Muscle of back (tissue), 13 donors: ENCODE measurements at places on chromosomes 11 and 22.

GRCh38 chr22:43698403-43698802 is 113.7 kb downstream of the EFCAB6 start:
- DNase-seq: no peak

DNA sequence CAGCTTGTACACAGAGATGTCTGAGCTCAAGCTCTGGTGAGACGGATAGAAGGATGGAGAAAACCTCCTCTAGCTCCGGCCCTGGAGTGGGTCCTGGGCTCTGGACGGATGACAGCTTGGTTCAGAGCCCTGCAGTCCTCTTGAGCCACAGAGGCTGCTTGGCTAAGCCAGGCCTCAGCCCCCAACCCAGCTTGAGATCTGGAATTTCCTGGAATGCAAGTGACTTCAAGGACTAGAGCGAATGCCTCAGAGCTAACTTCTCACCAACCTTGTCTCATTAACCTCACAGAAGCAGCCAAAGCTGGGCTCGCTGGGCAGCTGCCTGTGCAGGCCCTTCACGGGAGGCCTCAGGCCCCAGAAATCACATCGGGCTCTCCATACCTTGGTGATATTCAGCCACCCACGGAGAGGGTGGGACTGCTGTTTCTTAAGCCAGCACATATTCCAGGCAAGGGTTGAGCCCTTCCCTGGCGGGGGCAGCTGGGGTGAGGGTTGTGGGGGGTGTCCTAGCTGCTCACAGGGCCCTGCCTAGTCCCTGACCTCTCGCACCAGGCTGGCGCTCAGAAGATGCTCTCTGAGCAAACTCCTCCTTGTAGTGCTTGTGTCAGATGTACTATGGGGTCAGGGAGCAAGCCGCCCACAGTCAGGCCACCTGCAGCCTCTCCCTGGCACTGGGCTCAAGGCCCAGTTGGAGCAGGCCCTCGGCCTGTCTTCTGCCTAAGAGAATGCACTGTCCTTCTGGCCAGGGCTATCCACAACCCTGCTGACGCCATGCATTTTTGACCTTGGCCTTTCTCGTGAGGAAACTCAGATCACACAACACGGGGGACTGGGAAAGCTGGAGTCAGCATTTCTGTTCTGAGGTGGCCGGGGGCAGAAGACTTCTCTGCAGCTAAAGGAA is 73.6 kb upstream of the TTLL12 start:
- DNase-seq: no peak

- DNase-seq: no peak
Measured at GRCh38 chr22:22403306-22403705, 105.2 kb downstream of the ZNF280B start.

GRCh38 chr11:37946155-37946766 is 1348.2 kb upstream of the RAG2 start:
- peak; percentile 8 for DNase-seq

GRCh38 chr11:119223856-119224255 is 17.7 kb downstream of the CBL start:
- DNase-seq: no peak

DNA sequence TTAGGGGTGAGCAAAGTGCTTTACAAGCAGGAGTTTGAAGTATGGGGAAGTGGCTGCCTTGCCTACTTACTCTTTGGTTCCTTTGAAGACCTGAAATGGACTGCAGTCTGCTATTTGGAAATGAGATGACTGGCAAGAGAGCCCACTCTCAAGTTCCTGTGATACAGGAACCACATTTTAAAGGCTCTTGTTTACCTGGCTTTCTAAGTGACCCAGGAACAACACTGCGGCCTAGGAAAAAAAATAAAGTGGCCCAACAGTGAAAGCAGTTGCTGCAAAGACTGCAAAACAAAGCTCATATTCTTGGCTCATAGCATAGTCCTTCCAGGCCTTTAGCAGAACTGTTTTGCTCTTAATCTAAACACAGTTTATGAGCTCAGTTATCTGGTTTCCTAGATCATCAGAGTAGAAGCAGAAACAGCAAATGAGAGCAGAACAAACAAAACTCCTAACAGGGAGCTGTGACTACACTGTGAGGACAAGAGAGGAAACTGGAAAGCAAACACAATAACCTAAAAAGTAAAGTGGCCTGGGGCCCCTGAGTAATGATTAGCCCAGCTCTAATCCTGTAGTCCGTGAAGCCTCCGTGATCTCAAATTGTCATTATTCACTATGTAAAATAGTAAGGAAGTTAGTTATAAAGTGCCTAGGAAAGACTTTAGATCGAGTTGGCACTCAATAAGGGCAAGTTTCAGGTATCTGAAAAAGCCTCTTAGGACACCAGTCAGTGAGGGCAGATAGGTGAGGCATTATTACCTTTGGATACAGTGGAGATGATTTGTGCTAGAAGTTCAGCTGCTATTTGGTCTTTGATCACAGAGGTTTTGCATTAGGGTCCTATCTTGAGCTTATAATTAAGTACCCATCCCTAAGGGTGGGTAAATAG is 11.5 kb downstream of the CCDC117 start:
- DNase-seq: no peak

- DNase-seq: peak; percentile 80
Measured at GRCh38 chr11:8934742-8935488, 2.2 kb upstream of the C11orf16 start.

- DNase-seq: no peak
Measured at GRCh38 chr22:26912655-26913345, 255.4 kb downstream of the MIAT start.

GRCh38 chr11:131616481-131617140 is 246.2 kb downstream of the NTM start:
- DNase-seq: no peak

DNA sequence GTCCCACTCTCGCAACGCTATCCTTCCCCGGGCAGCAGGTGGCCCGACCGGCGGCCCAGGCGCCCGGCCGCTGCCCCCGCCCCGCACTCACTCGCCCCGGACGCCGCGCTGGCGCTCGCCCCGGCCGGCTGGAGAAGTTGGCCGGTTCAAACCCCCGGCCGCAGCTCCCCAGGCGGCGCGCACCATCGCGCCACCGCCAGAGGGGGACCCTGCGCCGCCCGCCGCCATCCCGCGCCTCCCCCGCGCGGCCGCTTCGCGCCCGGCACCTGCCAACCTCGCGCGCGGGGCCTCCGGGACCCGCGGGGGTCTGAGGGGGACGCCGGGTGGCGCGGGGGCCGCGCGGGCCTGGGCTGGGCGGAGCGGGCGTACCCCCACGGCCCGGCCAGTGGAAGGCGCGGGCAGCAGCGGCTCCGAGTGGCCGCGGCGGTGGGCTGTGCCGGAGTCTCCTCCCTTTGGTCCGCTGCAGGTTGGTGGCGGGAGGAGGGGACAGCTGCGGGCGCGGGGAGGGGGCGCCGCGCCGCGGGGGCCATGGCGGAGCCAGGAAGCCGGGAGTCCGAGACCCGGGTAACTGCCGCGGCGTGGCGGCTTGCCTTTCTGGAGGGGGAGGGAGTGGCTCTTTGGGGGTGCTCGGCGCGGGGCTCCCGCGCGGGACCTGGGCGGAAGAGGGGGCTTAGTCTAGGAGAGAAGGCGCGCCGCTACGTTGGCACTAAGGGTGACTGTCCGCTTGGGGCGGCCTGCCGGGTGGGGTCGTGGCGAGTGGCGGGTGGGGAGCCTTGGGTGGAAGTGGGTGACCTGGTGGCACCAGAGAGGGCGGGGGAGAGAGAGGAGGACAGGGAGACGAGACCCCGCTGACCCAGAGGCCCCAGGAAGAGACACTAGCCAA is at the start of the genes MPST and TST:
TSS of gene MPST (plus strand) at position 434 of the 883 bp plus-strand sequence. CDS start at position 529, 95 bp downstream.
TSS of gene TST (minus strand) at position 139 of the 883 bp plus-strand sequence. CDS start 715 bp downstream, outside the sequence.
- peak; percentile 81 for DNase-seq

- DNase-seq: no peak
Measured at GRCh38 chr11:116339306-116340098, 433.3 kb downstream of the BUD13 start.

GRCh38 chr11:72716290-72716689 is 35.9 kb downstream of the ARAP1 start:
- peak; percentile 92 for DNase-seq

DNA sequence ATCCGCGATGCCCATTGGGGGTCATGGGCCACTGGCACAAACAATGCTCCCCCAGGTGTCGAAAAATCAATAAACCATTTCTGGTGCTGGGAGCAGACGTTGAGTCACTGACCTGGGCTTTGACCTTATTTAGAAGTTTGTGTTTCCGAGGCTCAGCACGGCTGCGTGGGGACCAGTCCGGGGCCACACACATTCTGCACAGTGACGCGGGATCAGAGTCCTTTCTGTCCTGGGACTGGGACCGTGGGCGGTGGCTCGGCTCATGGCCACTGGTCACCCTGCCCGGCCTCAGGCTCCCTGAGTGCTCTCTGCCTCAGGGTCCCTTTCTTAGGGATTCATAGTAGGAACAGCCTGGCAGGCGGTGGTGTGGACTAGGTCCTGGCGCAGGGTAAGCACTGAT is 1266.0 kb downstream of the BRD1 start:
- DNase-seq: no peak

DNA sequence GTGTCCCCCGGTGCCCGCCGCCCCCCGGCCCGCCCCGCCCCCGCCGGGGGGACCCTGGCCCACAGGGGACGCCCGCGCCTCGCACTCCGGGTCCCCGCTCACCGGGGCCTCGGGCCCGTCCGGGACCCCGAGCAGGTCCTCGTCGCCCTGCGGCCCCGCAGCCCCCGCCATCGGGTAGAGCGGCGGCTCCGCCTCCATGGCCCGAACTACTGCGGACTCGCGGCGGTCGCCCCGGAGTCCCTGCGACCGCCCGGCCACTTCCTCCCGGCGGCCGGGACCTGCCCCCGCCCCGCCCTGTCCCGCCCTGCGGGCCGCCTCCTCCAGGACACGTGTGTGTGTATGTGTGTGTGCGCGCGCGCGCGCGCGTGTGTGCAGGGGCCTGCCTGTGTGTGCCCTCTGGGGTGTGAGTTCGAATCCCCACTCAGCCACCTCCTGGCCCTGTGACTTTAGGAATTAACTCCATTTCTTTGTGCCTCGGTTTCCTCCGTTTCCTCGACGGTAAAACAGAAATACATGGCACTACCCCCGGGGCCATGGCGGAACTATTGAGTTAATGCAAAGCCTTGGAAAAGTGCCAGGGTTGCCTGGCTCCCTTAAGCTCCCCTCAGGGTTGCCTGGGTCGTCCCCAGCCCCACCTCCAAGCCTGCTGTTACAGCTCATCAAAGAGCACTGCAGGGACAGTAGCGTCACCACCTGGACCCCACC is at the start of gene UNC93B1:
TSS of gene UNC93B1 (minus strand) at position 252 of the 705 bp plus-strand sequence. CDS start at position 198, 54 bp downstream.
- peak; percentile 70 for DNase-seq

- DNase-seq: no peak
Measured at GRCh38 chr11:95762534-95762933, 27.0 kb downstream of the FAM76B start.

DNA sequence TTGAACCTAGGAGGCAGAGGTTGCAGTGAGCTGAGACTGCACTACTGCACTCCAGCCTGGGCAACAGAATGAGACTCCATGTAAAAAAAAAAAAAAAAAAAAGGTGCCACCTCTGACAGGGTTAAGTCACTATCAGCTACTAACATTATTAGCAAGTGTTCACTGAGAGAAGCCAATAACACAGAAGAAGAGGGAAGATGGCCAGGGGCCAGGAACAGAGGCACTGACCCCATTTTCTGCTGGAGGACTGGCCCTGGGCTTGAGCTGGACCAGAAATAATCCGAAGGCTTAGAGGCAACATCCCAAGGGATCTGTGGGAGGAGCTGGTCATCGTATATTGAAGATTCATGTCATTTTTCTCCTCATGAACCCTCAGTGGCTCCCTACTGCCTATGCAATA is 5.0 kb downstream of the SLC5A1 start:
- no peak for DNase-seq

GRCh38 chr11:385594-386351 is 8.2 kb upstream of the PKP3 start:
- DNase-seq: no peak

DNA sequence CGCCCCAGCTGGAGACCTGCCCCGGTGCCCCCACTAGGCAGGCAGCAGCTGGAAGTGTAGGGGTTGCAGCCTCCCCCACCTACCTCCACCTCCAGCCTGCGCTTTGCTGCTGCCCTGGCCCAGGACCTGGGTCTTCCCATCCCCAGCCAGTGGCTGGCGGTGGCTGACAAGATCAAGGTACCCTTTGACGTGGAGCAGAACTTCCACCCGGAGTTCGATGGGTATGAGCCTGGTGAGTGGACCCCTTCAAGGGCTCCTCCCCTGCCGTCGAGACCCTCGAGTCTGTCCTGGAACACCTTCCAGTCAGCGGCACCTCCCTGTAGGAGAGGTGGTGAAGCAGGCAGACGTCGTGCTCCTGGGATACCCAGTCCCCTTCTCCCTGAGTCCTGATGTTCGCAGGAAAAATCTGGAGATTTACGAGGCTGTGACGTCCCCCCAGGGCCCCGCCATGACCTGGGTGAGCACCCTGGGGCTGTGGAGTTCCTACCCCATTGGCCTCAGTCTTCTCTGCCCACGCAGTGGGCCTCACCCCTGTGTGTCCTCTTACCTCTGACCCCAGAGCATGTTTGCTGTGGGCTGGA is 4.4 kb downstream of the PGGHG start:
- DNase-seq: no peak

DNA sequence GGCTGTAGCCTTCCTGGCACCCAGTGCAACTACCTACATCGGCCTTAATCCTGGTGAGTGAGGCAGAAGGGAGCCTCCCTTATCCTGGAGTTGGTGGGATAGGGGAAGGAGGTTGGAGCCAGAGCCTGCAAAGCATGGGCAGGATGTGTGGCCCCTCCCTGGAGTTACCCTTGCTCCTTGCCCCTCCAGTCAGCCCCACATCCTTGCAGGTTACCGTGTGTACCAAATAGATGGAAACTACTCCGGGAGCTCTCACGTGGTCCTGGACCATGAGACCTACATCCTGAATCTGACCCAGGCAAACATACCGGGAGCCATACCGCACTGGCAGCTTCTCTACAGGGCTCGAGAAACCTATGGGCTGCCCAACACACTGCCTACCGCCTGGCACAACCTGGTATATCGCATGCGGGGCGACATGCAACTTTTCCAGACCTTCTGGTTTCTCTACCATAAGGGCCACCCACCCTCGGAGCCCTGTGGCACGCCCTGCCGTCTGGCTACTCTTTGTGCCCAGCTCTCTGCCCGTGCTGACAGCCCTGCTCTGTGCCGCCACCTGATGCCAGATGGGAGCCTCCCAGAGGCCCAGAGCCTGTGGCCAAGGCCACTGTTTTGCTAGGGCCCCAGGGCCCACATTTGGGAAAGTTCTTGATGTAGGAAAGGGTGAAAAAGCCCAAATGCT is 3.9 kb downstream of the SMPD1 start:
- DNase-seq: no peak

GRCh38 chr11:65555693-65556231 is 2.4 kb downstream of the LTBP3 start:
- no peak for DNase-seq

- DNase-seq: no peak
Measured at GRCh38 chr11:20360650-20361049, 2.9 kb upstream of the HTATIP2 start.
